CD4-positive, alpha-beta T cell treated with Interleukin-15 for 1 hour (primary cell): ENCODE measurements at places on chromosomes 3 and 15.
A peak's percentile ranks its signal among the peaks of the same experiment; 100 is the strongest.

- DNase-seq: no peak
Measured at GRCh38 chr15:28049581-28049980, 49.5 kb downstream of the OCA2 start.

GRCh38 chr3:13891492-13892073, 11.7 kb upstream of the WNT7A start:
- DNase-seq: no peak

DNA sequence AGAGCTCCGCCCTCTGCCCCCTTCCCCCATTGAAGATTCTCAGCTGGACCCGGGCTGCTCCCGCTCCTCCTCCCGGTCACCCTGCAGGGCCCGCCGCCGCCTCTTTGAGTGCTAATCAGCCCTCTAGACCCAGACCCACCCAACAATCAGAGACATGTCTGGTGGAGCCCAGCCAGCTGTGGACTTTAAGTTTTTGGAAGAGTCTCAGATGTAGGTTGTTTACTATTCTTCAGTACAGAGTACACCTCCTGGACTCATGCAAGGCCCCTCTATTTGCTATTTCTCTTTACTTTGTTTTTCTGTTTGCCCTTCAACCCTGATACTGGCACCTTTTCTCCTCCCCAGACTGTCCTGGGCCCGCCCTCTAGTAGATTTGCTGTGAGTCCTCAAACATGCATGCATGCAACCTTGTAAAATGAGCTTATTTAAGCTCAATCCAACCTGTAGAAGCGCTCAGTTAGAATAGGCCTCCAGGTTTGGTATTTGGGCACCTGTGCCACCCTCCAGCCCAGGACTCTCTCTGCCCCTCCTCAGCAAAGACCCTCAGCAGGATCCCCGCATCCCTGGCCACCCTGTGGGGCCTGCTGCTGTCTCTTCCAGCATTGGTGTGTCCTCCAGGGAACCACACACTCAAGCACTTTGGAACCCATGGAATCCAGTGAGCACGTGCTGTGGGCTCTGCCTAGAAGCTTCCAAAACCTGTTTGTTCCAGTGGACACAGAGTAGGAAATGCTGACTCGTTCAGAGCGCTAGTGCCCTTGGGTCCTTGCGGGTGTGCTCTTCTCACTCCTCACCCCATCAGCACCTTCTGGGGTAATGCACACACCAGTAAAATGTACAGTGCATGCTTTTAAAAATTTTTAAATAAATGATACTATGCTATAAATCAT, 4.6 kb downstream of the PRR23E start:
- no peak for DNase-seq

DNA sequence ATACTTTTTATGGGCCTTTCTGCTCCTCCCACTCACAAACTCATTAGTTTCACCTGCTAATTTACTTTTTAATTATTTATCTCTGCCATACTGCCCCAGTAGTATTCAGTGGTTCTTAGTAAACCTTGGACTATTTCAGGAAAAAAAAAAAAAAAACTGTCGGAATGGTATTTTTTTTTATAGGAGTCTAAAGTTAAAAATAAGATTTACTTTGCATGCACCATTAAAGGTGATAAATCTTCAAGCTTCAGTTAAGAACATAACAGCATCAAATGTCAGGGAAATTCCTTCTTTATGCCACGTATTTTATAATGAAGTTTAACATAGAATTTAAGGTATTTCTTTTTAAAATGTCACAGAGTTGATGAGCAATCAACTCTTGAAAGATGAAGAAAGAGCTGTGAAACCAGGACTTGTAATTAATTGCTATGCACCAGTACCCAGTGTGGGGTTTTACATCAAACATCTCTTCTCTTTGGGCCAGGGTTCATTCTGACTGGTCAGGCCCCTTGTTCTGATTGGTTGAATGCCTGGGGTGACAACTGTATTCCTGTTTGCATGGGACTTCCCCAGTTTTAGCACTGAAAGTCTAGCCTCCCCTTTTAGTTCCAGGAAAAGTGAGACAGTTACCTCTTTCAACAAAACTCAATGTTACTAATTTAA, 40.3 kb upstream of the PTPRG start:
- DNase-seq: no peak

- no peak for DNase-seq
Measured at GRCh38 chr3:119808843-119809242, 26.9 kb downstream of the NR1I2 start.

DNA sequence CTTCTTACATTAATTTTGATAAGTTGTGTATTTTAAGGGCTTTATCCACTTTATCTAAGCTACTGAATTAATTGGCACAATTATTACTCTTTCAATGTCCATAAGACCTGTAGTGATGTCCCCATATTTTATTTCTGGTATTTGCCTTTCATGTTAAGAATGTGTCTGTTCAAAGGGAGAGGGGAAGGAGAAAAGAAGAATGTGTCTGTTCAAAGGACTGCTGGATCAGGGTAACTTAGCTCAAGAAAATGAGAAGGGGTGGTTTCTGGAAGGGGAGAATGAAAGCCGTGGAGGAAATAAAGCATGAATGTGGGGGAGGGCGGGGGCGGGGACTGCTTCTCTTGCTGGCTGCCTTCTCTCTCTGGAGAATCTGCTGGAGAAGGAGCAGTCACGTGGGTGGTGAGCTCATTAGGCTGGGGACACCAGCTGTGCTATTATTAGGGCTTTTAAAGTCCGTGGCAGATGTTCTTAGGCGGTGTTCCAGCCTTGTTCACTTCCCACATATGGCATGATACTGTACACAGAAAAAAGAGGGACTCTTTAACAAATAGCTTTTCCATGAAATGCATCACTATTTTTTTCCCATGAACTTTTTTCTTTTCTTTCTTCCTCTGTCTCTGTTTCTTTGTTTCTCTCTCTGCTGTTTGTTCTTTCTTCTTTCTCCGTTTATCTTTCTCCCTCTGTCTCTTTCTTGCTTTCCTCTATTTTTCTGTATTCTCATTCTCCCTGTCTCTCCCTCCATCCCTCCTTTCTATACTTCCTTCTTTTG, 63.7 kb upstream of the ULK4 start:
- peak; percentile 56 for DNase-seq

DNA sequence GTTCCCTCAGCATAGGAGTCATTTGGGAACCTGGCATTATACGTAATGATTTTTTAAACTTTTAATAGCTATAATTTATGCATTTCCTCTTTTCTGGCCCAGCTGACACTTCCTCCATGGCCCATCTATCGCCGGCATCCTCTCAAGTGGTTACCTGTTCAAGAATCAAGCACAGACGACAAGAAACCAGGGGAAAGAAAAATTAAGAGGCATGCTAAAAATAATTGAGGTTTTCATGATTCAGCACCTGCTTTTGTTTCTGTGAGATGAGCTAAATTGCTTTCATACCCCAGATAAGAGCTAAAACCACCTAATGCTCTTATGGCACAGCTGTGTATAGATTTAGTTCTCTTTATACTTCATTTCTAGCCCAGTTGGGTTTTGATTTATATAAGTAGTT, 1.7 kb downstream of the SPCS1 start:
- no peak for DNase-seq

- no peak for DNase-seq
Measured at GRCh38 chr3:42658091-42658770, 4.7 kb downstream of the ZBTB47 start.

- no peak for DNase-seq
Measured at GRCh38 chr3:38169027-38169317, 3.6 kb downstream of the OXSR1 start.

- DNase-seq: no peak
Measured at GRCh38 chr3:52063026-52063723, 6.8 kb upstream of the DUSP7 start.

DNA sequence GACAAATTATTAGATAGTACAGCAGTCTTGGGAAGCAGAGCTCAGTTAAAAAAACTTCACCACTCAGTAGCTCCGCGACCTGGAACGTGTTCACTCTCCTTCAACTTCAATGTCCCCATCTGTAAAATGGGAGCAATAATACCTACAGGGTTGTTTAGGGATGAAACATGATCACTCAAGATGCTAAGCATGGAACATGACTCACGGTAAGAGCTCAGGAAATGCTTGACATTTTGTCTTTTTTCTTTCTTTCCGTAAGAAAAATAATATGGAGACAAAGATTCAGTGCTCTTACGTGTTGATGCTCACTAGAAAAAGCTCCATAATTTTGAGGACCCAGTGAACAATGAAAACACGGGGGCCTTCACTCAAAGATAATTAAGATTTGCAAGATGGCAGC, 606.7 kb upstream of the MDFIC2 start:
- DNase-seq: no peak

DNA sequence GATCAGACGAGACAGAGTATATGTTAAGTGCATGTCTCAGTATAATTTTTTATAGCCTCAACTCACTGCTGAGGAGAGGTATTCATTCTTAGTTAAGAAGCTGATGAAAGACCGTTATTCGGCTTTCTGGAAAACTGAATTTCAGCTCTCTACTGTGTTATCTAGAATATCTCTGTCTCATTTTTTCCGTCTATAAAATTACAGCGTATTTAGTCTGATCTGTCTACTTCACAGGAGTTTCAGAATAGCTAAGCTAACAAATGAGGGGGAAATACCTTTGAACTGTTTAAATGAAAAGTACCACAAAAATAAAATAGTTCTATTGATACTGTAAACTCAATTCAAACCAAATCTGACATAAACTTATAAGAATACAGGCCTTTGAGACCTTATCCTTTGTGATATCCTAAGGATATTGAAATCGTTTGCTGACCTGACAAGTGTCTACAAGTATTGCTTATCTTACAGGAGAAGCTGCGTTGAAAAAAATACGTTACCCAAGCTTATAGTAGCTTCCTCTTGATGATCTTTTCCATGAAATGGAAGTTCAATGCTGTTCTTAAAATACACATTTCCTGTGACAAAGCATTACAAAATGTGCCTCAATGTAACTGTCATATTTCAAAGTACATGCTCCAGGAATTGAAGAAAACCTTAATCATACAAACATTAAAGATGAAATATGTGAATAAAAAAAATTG, 104.6 kb downstream of the IL1RAP start:
- no peak for DNase-seq

DNA sequence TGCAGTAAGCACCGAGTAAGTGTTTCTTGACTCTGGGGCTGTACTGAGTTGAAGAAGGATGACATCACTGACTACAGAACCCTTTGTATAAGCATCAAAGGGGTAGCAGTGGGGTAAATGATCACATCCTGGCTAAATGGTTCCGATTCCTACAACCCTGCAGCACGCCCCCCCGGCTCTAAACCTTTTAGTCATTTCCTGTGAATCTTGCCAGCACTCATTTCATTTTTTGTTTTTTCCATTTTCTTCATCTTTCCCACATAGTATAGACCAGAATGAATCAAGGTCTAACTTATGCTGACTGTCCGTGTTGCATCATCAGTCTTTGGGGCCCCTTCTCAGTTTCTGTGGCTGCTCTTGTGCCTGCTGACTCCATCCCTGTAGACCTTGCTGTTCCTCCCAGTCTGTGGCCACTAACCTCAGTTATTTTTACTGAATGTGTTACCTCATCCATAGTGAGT, 383.1 kb upstream of the TPRG1 start:
- DNase-seq: peak; percentile 61

DNA sequence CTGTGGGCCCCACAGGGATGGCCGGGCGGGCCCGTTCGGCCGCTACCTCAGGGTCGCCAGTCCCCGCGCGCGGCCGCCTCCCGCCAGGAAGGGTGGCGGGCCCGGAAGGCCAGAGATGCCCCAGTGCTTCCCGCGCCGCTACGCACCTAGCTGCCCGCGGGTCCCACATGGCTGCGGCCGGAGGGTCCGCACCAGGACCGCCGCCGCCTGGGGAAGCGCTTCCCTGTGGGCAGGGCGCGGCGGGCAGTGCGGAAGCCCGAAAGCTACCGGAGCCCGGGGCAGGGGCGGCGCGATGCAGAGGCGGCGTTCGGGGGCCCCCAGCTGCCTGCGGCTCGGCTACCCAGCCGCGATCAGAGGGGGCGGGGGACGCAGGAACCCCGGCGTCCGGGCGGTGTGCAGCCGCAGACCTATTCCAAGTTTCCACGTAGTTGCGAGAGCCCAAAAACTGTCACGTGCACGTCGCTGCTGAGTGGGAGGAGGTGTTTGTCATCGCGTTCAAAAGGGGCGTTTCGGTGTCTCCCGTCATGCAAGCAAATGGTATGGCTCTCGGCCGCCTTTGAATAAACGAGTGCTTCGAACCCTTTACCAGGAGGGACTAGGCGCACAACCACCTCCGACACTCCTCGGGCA, at the start of gene TRANK1:
Gene TRANK1, minus strand, starts transcription at position 414 of the 630 bp plus-strand sequence. Its CDS starts 245 bp downstream, at position 169.
- DNase-seq: peak; percentile 85

DNA sequence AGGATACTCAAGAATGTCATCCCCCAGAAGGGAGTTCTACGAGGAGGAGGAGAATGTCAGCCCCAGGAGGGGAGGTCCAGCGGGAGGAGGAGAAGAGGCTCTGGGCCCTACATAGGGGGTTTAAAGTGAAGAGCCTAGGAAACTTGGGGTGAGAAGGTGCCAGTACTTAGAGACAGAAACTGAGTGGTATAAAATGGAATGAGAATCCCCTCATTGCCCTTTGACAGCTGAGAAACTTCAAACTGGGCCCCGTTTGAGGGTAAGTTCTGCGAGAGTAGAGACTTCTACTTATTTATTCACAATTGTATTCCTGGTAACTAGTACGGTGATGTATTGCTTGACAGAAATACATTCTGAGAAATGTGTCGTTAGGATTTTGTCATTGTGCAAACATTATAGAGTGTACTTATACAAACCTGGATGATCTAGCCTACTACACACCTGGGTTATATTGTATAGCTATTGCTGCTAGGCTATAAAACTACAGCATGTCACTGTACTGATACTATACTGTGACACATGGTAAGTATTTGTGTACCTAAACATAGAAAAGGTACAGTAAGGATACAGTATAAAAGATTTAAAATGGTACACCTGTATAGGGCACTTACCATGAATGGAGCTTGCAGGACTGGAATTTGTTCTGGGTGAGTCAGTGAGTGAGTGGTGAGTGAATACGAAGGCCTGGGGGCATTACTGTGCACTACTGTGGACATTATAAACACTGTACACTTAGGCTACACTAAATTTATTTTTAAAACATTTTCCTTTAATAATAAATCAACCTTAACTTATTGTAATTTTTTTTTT, 62.0 kb downstream of the TSC22D2 start:
- DNase-seq: no peak

GRCh38 chr3:14913071-14913925, 34.1 kb upstream of the NR2C2 start:
- DNase-seq: no peak

GRCh38 chr3:73204841-73205240, 143.4 kb downstream of the EBLN2 start:
- DNase-seq: no peak

GRCh38 chr15:89845305-89845893, 30.7 kb upstream of the ANPEP start:
- no peak for DNase-seq

GRCh38 chr15:89623165-89623564, 32.1 kb downstream of the KIF7 start:
- DNase-seq: no peak
